ENCODE measurements at places on chromosomes 6 and 20. TPM values are rescaled to one million over a fixed set of nuclear protein-coding genes. Genes with fewer than 3 reads are reported as not detected.

ATP6V1G2 gene
- 3.6 TPM for total RNA-seq

SLC17A2 gene
- total RNA-seq, result not detected

GRCh38 chr20:37777988-37778659, 84.3 kb downstream of the CTNNBL1 start:
- DNase-seq, result no peak
- no peaks in the 10 kb centered on the region for H3K36me3 ChIP-seq
- H3K4me3 ChIP-seq, result no peak overlapping the region
- H3K27me3 ChIP-seq, result no peaks in the 10 kb centered on the region

DNA sequence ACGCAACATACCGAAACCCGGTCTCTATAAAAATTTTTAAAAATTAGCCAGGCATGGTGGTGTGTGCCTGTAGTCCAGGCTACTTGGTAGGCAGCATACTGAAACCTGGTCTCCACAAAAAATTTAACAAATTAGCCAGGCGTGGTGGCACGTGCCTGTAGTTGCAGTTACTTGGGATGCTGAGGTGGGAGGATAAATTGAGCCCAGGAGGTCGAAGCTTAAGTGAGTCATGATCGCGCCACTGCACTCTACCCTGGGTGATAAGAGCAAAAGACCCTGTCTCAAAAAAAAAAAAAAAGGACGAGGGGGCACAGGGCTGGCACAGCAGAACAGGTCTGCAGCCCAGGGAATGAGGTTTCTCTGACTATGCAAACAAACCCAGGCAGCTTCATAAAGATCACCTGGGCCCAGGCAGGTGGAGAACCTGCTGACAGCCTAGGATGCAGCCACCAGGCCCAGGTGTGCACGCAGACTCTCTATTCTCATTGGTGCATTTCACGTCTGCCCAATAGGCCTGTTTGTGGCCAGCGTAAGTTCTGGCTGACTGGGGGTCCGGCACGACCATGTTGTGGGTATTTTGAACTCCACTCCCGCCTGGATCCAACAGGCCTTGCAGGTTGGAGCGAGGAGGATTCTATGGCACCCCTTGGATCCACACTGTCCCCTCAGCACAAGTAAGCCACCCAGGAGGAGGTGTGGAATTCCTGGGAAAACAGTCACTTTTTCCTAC, 204.5 kb downstream of the PREX1 start:
- DNase-seq, result no peak
- no peaks in the 10 kb centered on the region for H3K27me3 ChIP-seq
- no peaks in the 10 kb centered on the region for H3K4me1 ChIP-seq
- H3K27ac ChIP-seq, result no peak overlapping the region
- H3K36me3 ChIP-seq, result no peaks in the 10 kb centered on the region

GRCh38 chr6:105747823-105748405, 338.2 kb upstream of the PRDM1 start:
- 0 out of 3 replicates have a peak, but pooled peaks cover 2% of the 10 kb centered on the region for H3K36me3 ChIP-seq
- H3K27me3 ChIP-seq, result no peaks in the 10 kb centered on the region
- H3K4me1 ChIP-seq, result peaks cover 3% of the 10 kb centered on the region
- no peak for DNase-seq
- H3K27ac ChIP-seq, result no peak overlapping the region

GRCh38 chr20:25856256-25856884, 159.7 kb upstream of the ZNF337 start:
- no peak overlapping the region for H3K4me3 ChIP-seq
- H3K4me1 ChIP-seq, result no peaks in the 10 kb centered on the region
- DNase-seq, result no peak
- peaks cover 16% of the 10 kb centered on the region for H3K27me3 ChIP-seq
- H3K36me3 ChIP-seq, result peaks cover 17% of the 10 kb centered on the region
- no peak overlapping the region for H3K27ac ChIP-seq

DNA sequence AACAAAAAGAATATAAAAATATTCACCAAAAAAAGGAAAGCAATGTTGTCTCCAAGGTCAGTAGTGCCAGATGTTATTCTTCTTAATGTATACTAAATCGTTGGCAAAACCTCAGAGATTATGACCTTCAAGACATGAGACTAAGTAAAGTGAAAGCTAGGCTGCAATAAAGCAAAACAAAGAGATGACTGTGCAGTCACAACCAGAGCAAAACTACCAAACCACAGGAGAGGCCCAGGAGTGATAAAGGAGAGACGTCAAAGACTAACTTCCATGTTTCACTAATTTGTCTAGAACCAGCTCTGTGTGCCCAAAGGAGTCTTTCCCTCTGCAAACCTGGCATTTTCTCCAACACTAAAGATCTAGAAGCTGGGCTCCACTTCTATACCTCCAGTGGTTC, 155.9 kb upstream of the POU3F2 start:
- peaks cover 5% of the 10 kb centered on the region for H3K36me3 ChIP-seq
- H3K27ac ChIP-seq, result no peak overlapping the region
- H3K27me3 ChIP-seq, result no peaks in the 10 kb centered on the region

- no peak overlapping the region for H3K27ac ChIP-seq
- no peaks in the 10 kb centered on the region for H3K27me3 ChIP-seq
- no peaks in the 10 kb centered on the region for H3K36me3 ChIP-seq
Observed at GRCh38 chr6:24032896-24033688, 92.9 kb upstream of the NRSN1 start.

DNA sequence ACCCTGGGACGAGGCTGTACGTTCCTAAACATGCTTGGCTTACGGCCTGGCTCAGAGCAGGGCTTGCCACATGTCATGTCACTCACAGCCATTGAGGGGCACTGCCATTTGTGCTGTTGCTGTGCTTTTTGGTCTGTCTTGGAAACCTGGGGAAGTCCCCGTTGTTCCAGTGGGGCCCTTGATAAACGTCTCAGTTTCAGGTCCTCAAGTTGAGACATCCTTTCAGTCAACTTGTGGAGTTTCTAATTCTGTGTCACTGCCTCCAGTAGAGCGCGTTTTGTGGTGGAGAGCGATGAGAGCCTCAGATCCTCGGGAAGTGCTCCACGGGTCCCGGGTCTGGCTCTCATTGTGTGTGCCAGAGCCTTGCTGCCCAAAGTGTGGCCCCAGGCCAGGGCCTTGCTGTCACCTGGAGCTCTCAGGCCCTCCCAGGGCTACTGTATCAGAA, 43.0 kb upstream of the CCR6 start:
- H3K4me3 ChIP-seq, result no peak overlapping the region
- no peaks in the 10 kb centered on the region for H3K27me3 ChIP-seq
- H3K36me3 ChIP-seq, result no peaks in the 10 kb centered on the region
- no peak overlapping the region for H3K27ac ChIP-seq
- DNase-seq, result no peak
- no peaks in the 10 kb centered on the region for H3K4me1 ChIP-seq

DNA sequence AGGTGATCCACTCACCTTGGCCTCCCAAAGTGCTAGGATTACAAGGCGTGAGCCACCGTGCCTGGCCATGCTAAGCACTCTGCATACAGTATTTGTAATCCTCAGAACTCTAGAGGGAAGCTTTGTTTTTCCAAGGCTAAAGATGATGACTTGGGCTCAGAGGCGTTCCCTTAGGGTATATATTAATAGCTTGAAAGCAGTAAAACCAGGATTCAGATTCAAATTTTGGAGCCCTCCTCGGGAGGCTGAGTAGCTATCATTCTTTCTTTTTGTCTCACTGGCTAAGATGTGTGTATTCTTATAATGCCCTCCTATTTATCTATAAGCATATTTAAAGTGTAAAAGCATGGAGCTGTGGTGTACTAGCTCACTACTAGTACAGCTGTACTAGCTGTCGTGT, 68.5 kb downstream of the PRPH2 start:
- no peak for DNase-seq
- peaks cover 9% of the 10 kb centered on the region for H3K36me3 ChIP-seq
- H3K4me3 ChIP-seq, result no peak overlapping the region
- no peaks in the 10 kb centered on the region for H3K27me3 ChIP-seq
- H3K4me1 ChIP-seq, result no peaks in the 10 kb centered on the region

ARMC2 gene
- total RNA-seq, result 3.9 TPM

- no peak overlapping the region for H3K4me3 ChIP-seq
- no peaks in the 10 kb centered on the region for H3K4me1 ChIP-seq
Observed at GRCh38 chr20:46568570-46569129, 18.2 kb upstream of the OCSTAMP start.

FUT9 gene
- 1.6 TPM for total RNA-seq

DNA sequence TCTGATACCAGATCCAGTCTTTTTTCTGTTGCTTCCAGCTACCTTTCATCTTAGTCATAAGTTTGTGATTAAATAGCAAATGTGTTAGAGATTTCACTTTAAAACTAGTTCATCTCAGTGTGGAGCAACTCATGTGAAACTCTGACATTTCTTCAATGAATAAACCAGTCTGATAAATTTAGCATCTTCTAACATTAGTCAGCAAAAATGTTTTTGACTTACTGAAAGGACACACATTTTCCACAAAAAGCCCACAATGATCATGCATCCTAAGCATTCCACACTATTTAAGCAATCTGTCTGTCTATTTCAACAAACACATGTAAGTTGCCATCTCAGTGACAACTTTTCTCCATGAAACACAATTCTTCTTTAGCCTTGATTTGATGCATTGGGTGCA, 222.2 kb upstream of the SLC35B3 start:
- DNase-seq, result no peak
- H3K4me1 ChIP-seq, result no peaks in the 10 kb centered on the region
- no peaks in the 10 kb centered on the region for H3K27me3 ChIP-seq
- no peak overlapping the region for H3K4me3 ChIP-seq

GRCh38 chr6:90677440-90677839, 90.6 kb upstream of the MAP3K7 start:
- peaks cover 6% of the 10 kb centered on the region for H3K4me1 ChIP-seq
- no peak overlapping the region for H3K4me3 ChIP-seq
- H3K27ac ChIP-seq, result no peak overlapping the region
- no peak for DNase-seq
- H3K27me3 ChIP-seq, result no peaks in the 10 kb centered on the region
- H3K36me3 ChIP-seq, result no peaks in the 10 kb centered on the region

DNA sequence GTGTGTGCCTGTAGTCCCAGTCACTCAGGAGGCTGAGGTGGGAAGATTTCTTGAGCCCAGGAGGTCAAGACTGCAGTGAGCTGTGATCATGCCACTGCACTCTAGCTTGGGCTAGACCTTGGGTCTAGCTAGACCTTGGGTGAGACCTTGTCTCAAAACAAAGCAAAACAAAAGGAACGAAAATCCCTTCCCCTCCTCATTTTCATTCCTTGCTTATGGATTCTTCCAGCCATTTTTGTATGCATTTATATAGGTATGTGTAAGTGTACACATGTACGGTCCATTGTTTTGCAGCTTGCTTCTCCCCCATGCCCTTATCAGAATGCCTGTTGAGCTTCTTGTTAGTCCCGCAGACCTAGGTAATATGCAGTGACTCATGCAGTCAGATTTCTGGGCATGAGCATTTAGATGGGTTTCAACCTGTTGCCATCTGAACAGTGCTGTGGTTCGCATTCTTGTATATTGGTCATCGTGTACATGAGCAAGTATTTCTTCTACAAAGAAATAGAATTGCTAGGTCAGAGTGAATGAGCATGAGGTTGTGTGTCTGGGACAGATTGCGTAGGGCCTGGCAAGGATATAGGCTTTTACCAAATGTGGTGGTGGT, 73.2 kb downstream of the ATRN start:
- H3K27me3 ChIP-seq, result no peaks in the 10 kb centered on the region
- DNase-seq, result no peak
- no peak overlapping the region for H3K27ac ChIP-seq
- H3K4me3 ChIP-seq, result no peak overlapping the region
- no peaks in the 10 kb centered on the region for H3K4me1 ChIP-seq

DNA sequence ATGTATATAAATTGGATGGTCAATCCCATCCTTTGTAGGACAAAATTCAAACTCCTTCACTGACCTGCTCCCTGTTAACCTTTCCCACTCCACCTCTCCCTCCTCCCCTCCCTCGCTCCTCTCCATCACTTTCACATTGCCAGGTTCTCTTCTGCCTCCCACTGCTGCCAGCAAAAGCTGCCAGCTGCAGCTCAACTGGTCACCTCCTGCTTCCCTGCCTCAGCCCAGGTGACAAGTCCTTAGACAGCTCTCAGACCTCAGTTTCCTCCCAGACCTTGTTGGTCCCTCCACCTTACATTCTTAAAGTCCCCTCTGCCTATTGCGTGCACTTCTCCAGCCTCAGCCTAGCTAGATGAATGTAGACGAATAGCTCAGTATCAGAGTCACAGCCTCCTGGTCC, 23.3 kb upstream of the RTF2 start:
- no peaks in the 10 kb centered on the region for H3K36me3 ChIP-seq
- H3K27me3 ChIP-seq, result no peaks in the 10 kb centered on the region
- H3K4me3 ChIP-seq, result peak overlapping the region; percentile 18

- H3K27ac ChIP-seq, result no peak overlapping the region
- H3K36me3 ChIP-seq, result no peaks in the 10 kb centered on the region
- no peak for DNase-seq
Observed at GRCh38 chr6:37611516-37611915, 86.2 kb downstream of the MDGA1 start.

- no peak for DNase-seq
- no peaks in the 10 kb centered on the region for H3K4me1 ChIP-seq
- H3K27me3 ChIP-seq, result no peaks in the 10 kb centered on the region
- H3K4me3 ChIP-seq, result no peak overlapping the region
Observed at GRCh38 chr6:128251445-128252340, 268.7 kb downstream of the PTPRK start.

DNA sequence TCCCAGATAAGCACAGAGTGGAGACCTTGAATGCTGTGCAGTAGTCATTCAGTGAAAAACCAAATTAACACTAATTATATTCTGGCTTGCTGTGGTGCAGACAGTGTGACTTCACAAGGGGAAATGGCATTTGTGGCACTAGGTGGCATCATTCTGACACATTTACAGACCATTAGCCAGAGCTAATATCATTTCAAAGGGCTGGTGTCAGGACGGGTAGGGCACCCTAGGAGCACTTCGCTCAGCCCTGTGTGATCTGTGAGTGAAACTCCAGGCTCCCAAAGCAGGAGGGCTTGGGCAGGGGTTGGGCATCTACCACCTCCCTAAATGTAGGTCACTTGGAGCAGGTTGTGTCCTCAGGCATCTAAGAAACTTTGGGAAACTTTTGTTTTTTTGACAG, 555.8 kb downstream of the PKHD1 start:
- no peaks in the 10 kb centered on the region for H3K27me3 ChIP-seq
- no peak overlapping the region for H3K27ac ChIP-seq
- H3K36me3 ChIP-seq, result no peaks in the 10 kb centered on the region
- no peaks in the 10 kb centered on the region for H3K4me1 ChIP-seq
- no peak for DNase-seq
- H3K4me3 ChIP-seq, result no peak overlapping the region

NT5E gene
- 0.33 TPM for total RNA-seq

EGFL8 gene
- 27.2 TPM for total RNA-seq

DNA sequence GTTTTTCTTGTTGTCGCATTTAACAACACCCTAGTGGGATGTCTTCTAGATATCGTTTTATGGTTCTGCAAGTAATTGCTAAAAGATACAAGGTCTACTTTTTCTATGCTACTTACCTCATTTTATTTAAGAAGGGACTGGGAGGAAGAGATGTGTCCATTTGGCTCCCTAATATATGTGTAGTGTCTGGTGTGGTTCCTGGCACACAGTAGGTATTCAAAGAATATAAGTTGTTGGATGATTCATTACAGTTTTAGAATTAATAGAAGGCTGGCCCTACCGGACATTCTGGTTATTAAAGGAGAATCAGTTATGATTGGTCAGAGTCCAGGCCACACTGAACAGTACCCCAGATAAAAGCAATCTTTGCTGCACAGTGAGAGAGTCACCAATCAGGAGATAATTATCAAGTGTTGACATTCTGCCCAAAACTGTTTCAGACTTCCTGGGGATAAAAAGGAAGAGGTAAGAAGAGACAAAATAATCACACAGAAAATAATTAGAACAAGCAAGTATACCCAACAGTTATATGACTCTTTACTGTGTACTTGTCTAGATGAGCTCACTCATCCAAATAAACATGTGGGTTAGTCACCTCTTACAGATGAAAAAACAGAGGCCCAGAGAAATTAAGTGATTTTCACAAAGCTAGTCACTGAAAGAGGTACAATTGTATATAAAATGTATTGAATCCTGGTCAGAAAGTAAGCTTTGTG, 7.0 kb downstream of the TMEM244 start:
- H3K27ac ChIP-seq, result no peak overlapping the region
- no peak overlapping the region for H3K4me3 ChIP-seq
- no peaks in the 10 kb centered on the region for H3K27me3 ChIP-seq
- H3K36me3 ChIP-seq, result no peaks in the 10 kb centered on the region
- no peak for DNase-seq
- no peaks in the 10 kb centered on the region for H3K4me1 ChIP-seq
